Stimulated activated CD4-positive, alpha-beta T cell treated with anti-CD3 and anti-CD28 coated beads, Interleukin-4, amount 100 ng/mL, for 48 hours (primary cell): ENCODE measurements at places on chromosomes 1 and 21.
A peak's percentile ranks its signal among the peaks of the same experiment; 100 is the strongest.

DNA sequence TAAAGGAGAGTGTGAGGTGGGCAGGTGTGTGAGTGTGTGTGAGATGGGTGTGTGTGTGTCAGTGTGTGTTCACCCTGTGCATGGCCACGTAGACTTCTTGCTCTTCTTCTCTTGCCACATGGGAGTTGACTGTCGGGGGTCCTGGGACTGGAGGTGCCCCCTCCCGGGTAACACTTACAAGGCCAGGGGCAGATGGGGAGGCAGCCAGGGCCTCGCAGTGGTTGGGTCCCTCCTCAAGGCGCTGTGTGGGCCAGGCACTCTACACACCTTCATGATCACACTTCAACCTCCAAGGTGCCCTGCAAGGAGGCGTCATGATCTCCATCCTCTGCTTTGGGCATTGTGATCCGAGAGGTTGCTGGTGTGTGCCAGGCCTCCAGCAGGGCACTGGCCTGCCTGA is 2.3 kb downstream of the PLA2G2F start:
- no peak for DNase-seq

DNA sequence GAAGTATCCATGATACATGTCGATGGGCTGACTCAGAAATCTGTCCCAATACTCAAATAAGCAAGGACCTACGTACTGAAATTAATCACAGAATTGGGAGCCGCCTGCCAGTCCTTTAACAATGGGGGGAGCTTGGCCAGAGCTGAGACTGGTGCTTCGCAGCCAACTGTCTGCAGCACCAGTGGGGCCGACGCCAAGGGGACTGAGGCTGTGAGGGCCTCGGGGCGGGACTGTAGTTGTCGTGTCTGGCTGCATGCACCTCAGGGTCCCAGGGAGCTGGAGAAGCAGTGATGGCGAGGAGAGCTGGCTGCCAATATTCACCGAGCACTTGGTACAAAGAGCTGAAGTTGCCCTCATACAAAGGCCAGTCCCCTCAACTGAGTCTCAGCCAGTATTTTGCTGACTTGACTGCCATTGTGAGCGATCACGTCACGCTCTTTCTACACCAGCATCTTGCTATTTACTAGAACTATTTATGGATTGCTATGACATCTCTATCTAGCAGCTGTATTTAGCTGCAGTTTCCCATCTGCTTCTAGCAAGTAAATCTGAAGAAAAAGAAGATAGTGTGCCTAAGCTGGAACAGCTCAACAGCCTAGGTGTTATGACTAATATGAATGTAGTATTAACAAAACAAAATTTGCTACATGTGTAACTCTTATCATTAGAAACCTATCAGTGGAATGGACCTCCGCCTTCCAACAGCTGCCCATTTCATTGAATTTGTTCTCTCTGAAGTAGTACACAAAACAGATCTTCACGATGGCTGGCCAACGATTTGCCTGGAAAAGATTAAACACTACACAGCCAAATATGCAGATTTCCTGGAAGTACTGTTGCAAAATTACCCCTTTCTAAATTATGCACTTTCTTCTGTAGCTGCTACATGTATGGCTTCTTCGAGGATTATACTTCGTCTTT is 29.1 kb downstream of the EVI5 start:
- no peak for DNase-seq

GRCh38 chr1:93427656-93428055 is 20.3 kb upstream of the FNBP1L start:
- no peak for DNase-seq

GRCh38 chr1:1170215-1171091 is 3.2 kb upstream of the TTLL10 start:
- no peak for DNase-seq

GRCh38 chr21:16552880-16553279 is 823.1 kb downstream of the USP25 start:
- no peak for DNase-seq

DNA sequence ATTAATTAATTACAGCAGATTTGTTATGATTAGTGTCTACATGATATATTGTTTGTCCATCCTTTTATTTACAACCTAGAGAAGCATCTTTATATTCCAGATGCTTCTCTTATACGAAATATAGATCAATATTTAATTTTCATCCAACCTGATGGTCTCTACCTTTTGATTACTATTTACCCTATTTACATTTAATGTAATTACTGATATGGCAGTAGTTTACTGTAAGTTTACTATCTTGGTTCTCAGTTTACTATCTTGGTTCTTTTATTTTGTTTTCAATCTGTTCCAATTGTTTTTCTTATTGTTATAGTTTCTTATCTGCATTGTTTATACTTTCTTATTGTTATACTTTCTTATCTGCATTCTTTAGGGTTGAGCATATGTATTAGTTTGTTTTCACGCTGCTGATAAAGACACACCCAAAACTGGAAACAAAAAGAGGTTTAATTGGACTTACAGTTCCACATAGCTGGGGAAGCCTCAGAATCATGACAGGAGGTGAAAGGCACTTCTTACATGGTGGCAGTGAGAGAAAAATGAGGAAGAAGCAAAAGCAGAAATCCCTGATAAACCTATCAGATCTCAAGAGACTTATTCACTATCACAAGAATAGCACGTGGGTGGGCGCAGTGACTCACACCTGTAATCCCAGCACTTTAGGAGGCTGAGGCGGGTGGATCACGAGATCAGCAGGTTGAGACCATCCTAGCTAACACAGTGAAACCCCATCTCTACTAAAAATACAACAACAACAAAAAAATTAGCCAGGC is 28.9 kb downstream of the FAF1 start:
- peak; percentile 7 for DNase-seq

GRCh38 chr1:173702736-173703135 is 12.0 kb upstream of the KLHL20 start:
- DNase-seq = no peak

- DNase-seq = no peak
Observed at GRCh38 chr21:16330082-16330907, 600.5 kb downstream of the USP25 start.

GRCh38 chr1:239112101-239112935 is 274.1 kb upstream of the CHRM3 start:
- DNase-seq = no peak

DNA sequence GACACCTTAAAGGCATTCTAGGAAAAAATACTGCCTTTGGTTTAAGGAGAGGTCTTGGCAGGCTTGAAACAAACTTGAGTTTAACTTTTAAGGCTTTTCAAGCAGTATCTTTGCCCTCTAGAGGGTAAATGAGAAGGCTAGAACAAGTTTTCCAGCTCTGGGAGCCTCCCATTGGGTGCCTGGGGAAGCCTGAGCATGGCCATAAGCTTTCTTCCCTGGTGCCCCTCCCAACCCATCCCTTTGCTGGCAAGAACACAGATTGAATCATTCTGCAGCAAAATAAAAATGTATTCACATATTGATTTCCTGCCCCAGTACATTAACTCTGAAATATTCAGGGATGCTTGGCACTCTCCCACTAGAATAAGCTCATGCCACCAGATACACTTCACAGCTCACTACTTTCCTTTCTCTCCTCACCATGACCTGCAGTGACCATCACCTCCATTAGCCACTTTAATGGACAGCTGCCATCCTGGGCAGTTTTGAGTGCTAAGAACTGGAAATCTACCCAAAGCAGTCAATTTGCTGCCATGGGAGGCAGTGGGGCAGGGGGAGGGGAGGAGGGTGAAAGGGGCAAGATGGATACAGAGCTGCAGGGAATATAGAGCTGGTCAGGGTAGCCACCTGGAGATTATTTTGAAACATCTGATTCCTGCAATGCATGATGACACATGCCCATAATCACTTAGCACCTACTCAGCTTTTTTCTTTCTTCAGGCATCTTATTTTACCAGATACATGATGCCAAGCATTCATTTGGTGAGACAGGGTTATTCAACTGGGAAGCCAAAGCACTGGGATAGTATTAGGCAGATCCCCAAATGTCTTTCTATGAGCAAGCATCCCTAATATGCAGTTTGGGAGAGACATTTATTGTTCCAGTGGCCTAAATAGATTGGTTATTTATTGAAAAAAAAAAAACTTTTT is 140.6 kb downstream of the SYT2 start:
- DNase-seq = no peak

DNA sequence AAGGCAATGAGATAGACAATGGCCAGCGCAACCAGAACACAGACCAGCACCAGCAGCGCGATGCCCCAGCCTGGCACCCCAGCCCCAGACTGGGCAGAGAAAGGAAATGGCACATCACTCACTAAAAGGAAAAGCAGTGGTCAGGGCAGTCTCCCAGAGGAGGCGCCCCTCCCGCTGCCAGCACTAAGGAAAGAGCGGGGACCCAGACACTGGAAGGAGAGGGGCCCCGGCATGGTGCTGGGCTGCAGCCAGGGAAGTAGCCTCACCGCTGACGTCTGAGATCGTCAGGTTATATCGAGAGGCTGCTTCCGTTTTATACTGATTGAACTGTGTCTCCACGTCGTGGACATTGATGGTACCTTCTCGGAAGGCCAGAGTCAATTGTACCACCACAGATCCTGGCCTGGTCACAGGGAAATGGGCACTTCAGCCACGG is 13.8 kb downstream of the TRIM46 start:
- DNase-seq = no peak

DNA sequence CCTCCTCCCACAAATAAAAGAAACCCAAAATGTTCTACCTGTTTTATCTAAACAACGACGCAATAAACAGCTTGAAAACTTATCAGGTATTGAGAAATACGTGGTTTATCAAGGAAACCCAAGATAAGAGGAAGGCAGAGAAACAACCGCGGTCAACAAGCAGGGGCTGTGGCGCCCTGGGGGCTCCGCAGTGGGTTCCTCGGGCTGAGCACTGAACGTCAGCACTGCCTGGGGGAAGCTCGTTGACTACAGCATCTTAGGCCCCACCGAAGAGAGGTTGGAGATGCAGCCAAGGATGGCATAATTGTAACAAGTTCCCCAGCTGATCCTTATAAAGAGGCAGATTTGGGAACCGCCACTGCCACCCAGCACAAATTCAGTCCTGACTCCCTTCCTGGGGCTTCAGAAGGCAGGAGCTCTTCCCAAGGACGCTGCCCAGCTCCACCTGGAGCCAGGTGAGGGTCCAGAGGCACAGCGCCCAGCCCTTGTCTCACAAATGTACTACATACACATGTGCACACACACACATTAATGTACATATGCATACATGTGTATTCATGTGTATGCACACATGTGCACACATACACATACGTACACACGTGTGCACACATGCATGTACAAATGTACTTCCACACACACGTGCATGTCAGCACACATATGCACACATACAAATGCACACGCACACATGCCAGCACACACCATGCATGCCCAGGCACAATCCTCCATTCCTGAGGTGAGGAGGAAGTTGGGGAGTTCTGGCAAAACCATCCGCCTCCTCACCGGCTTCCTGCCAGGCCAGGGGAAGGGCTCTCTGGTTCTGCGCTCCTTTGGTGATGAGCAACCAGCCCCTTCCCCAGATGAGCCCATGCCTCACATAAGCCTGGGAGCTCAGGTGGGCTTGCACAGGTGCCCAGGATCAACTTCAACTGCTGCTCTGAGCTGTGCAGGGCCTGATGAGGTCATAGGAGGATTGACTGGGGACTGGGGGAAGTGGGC is 251.1 kb downstream of the NPHP4 start:
- DNase-seq = no peak

GRCh38 chr1:54315099-54315498 is 91.1 kb downstream of the SSBP3 start:
- no peak for DNase-seq

- no peak for DNase-seq
Observed at GRCh38 chr1:50959303-50959912, 659 bp downstream of the FAF1 start.

DNA sequence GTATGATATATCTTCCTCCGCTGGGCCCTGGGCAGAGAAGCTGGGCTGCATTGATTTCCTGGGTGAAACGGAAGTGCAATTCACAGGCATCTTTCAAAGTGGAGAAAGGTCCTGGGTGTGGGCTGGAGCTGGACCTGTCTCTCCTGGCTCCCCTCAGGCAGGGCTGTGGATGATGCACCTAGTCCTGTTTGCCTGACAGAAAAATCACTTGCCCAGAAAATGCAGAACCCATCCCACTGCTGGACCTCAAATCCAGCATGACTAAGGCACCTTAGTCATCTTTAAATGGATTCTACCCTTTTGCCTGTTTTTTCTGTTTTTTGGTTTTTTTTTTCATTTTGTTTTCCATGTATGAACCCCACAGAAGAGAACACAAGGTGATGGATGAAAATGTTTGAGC is 49.7 kb downstream of the MYSM1 start:
- DNase-seq = no peak

DNA sequence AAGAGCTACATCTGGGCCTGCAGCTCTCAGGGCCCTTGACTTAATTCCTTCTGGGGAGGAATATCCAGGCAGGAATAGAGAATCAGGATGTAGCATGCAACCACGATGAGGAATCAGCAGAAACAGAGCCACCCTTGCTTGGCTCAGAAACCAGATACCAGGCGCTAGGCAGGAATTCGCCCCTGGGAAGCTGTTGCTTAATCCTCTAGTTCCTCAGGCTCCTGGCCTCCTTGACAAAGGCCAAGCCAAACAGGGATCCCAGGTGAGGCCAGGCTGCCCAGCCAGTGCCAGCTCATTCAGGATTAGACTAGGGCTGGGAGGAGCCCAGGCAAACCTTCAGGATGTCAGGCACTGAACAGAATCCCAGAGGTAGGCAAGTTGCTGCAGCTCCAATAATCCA is 48.2 kb upstream of the IRF2BP2 start:
- no peak for DNase-seq

GRCh38 chr1:223707256-223708000 is 4.9 kb upstream of the CAPN2 start:
- no peak for DNase-seq

- no peak for DNase-seq
Observed at GRCh38 chr1:53584777-53585107, 125.5 kb downstream of the DMRTB1 start.

DNA sequence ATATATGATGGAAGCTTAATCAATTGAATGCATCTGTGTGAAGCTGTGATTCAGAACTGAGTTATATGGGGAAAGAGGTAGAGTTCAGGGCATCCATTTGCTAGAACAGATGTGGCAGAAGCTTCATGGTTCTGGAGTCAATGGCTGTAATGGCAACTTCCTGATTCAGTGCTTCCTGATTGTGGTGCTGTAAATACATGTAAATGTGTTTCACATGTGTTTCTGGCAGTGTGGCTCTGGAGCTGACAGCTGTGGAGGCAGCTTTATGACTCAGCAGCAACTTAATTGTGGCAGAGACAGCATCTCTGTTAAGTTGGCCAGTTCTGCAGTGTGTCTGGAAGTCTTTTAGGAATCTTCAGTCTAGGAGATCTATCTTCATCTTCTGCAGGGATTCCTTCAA is 226.6 kb upstream of the ZRANB2 start:
- no peak for DNase-seq

DNA sequence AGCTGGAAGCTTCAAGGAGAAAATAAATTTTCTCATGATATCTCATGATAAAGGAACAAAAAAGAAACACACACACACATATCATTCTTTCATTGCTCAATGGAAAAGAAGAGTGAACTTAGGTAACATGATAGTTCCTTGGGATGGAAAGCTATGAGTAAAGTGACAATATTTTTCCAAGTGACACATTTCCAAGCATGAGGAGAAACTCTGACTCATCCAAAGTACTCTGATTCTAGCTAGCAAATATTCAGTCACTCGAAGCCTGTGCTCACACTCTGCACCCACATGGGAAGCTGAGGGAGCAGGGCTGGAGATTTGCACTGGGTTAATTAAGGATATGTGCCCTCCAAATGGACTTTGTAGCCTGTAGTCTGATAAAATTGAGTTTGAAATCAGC is 222.4 kb downstream of the LRRC40 start:
- no peak for DNase-seq
